Endodermal cell (in vitro differentiated cells): ENCODE measurements at places on chromosomes 2 and 18. TPM values are rescaled to one million over a fixed set of nuclear protein-coding genes. Genes with fewer than 3 reads are reported as not detected.

DNA sequence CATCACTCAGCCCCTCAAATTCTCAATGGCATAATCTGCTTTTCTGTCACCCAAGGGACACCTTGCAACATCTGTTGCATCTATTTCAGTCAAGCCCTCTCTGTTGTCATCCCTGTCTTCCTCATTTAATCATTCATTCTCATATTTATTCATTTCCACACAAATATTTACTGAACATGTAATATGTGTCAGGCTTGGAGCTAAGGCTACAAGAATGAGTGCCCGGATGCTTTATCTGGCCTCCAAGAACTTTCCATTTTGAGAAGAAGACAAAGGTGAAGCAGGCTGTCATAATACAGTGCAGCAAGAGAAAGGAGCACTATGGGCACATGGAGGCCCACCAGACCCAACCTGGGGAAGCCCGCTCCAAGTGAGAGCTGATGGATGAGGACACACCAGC lies 15.6 kb downstream of the IL18RAP start:
- no peak overlapping the region for H3K4me3 ChIP-seq
- H3K27me3 ChIP-seq, result no peaks in the 10 kb centered on the region
- no peak overlapping the region for H3K27ac ChIP-seq
- H3K4me1 ChIP-seq, result peaks cover 3% of the 10 kb centered on the region
- H3K36me3 ChIP-seq, result no peaks in the 10 kb centered on the region
- DNase-seq, result no peak

DNA sequence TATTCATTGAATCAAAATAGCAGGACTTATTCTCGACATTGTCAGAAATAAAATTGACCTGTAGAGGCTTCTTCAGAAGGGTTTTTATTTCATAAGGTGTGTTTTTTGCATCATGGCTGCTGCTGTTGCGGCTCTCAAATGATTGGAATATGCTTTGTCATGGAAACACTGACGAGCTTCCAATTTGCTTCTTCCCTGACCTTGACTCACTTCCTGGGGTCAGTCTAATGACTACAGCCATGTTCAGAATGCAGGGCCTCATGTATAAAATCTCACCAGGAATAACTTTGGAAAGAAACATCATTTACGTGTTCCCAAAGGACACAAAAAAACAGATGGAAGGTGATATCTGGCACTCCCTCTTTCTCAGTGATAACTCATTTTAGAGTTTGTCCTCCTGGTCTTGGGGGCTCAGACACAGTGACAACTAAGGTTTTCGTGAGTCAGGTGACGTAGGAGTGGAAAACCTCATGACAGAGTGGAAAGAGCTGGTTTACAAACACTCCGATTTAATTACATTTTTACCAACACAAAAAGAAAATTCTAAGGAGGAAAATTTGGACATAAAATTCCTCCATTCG lies 467.0 kb upstream of the RAB12 start:
- peaks cover 26% of the 10 kb centered on the region for H3K36me3 ChIP-seq
- H3K4me1 ChIP-seq, result peaks cover 5% of the 10 kb centered on the region
- H3K27me3 ChIP-seq, result no peaks in the 10 kb centered on the region
- no peak overlapping the region for H3K27ac ChIP-seq
- H3K4me3 ChIP-seq, result no peak overlapping the region
- DNase-seq, result no peak

ZNF397 gene
- total RNA-seq, result 40.6 and 44.1 TPM in 2 replicates

GRCh38 chr2:88735853-88736252 lies 44.4 kb downstream of the RPIA start:
- no peak overlapping the region for H3K27ac ChIP-seq
- no peaks in the 10 kb centered on the region for H3K27me3 ChIP-seq
- peaks cover 10% of the 10 kb centered on the region for H3K4me1 ChIP-seq
- no peak overlapping the region for H3K4me3 ChIP-seq
- peaks cover 30% of the 10 kb centered on the region for H3K36me3 ChIP-seq

DNA sequence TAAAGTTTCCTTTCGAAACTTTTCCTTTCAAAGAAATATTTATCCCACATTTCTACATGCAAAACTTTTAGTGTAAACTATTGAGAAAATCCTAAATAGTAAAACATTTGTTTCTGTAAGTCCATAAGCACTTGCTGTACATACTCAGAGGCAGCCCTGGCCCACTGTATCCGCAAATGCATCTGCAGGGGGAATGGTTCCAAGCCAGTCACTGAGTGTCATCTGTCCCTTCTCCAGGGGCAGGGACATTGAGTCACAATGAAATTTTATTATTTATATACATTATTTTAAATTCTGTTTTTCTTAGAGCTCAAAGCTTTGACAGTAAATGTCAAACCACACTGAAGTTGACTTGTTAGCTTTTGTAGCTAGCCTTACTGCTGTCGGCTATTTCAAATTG lies 367.2 kb downstream of the MTX2 start:
- H3K4me1 ChIP-seq, result no peaks in the 10 kb centered on the region
- H3K4me3 ChIP-seq, result no peak overlapping the region
- H3K27me3 ChIP-seq, result peaks cover 82% of the 10 kb centered on the region

- no peaks in the 10 kb centered on the region for H3K36me3 ChIP-seq
- no peak for DNase-seq
Measured at GRCh38 chr2:60857056-60857455, 24.3 kb upstream of the REL start.

DNA sequence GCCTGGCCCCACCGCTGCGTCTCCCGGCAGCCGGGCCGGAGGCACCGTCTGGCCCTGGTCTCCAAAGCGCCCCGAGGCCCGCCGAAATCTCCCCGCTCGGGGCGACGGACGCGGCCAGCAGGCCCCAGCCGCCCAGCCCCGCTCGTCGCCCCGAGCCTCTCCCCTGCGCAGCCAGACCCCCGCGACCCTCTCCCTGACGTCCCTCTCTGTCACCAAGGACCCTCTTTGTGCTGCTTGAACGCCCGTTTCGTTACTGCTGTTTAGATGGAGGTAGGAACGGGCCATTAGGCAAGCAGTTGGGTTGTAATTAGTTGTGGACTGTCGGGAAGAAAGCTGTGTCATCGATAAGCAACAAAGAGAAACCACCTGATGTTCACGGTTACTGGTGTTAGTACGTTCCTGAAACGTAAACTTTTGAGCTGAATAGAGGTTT lies 686 bp downstream of the UBXN4 start:
- H3K27ac ChIP-seq, result peak overlapping the region; percentile 98
- H3K36me3 ChIP-seq, result peaks cover 12% of the 10 kb centered on the region
- no peaks in the 10 kb centered on the region for H3K4me1 ChIP-seq
- peaks cover 3% of the 10 kb centered on the region for H3K27me3 ChIP-seq
- DNase-seq, result no peak

DNA sequence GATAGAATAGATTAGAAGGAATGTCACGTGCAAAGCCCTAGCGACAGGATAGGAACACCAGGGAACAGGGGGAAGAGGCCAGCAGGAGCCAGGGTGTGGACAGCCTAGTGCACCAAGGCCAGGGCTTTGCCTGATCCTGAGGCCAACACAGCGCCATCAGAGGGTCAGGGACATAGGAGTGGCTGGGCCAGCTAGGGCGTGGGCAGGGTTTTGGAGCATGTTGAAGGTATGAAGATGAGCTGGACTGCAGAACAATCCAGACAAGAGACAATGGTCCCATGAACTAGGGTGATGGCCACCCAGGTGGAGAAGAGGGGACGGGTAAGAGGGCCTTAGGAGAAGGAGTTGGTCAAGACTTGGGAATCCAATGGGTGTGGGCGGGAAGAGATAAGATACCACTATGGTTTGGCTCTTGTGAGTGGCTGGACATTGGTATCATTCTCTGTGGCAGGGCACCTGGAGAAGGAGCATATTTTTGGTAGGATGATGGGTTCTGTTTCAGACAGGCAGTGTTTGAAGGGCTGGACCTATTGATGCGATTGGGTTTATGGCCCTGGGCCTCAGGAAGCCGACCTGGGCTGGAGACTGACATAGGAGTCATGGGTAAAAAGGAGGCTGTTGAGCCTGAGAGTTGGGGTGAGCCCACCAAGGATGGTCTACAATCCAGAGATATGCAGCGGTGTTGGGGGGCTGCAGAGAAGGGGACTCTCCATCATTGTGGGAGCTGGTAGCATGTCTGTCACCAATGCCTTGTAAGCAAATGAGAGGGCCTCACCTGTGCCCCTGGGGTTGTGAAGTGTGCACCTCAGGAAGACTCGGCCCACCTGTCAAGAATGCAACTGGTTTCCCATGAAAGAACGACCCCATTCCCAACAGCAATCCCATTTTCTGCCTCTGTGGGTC lies 2.0 kb upstream of the HS1BP3 start:
- H3K27ac ChIP-seq, result no peak overlapping the region
- peaks cover 17% of the 10 kb centered on the region for H3K27me3 ChIP-seq
- H3K4me3 ChIP-seq, result no peak overlapping the region
- no peaks in the 10 kb centered on the region for H3K4me1 ChIP-seq
- DNase-seq, result no peak

- DNase-seq, result no peak
- no peak overlapping the region for H3K4me3 ChIP-seq
- no peak overlapping the region for H3K27ac ChIP-seq
- H3K27me3 ChIP-seq, result no peaks in the 10 kb centered on the region
- no peaks in the 10 kb centered on the region for H3K4me1 ChIP-seq
Measured at GRCh38 chr2:220445429-220446105, 818.1 kb downstream of the SLC4A3 start.

LRATD1 gene
- 2.1 to 9.9 TPM (median 2.6 TPM) in 3 replicates for total RNA-seq

CENPA gene
- total RNA-seq, result 21.5 and 23.1 TPM in 2 replicates

SP140 gene
- total RNA-seq, result 0.32 TPM in 1 of 2 replicates, not detected in the other

COQ10B gene
- 14.4 to 17.5 TPM (median 17.0 TPM) in 3 replicates for total RNA-seq

- H3K27ac ChIP-seq, result no peak overlapping the region
- H3K4me3 ChIP-seq, result no peak overlapping the region
- no peaks in the 10 kb centered on the region for H3K36me3 ChIP-seq
- no peaks in the 10 kb centered on the region for H3K4me1 ChIP-seq
- no peak for DNase-seq
- no peaks in the 10 kb centered on the region for H3K27me3 ChIP-seq
Measured at GRCh38 chr2:208097313-208097712, 27.0 kb downstream of the CRYGD start.

DNA sequence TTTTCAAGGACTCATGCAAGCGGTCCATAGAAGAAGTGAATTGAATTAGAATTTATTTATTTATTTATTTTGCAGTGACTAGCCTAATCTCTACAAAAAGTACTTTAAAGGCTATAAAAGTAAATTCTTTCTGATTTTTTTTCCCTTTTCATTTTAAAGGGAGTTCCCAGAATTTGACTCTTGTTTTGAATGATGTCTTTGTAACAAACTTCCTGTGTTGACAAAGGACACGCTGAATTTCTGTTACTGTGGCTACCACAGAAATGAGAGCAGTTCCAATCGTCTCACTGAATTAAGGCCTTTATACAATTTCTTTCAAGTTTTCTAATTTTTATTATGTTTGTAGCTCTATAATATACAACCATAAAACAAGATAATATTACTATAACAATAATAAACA lies 46.3 kb upstream of the LPIN2 start:
- no peaks in the 10 kb centered on the region for H3K27me3 ChIP-seq
- H3K4me3 ChIP-seq, result no peak overlapping the region

DNA sequence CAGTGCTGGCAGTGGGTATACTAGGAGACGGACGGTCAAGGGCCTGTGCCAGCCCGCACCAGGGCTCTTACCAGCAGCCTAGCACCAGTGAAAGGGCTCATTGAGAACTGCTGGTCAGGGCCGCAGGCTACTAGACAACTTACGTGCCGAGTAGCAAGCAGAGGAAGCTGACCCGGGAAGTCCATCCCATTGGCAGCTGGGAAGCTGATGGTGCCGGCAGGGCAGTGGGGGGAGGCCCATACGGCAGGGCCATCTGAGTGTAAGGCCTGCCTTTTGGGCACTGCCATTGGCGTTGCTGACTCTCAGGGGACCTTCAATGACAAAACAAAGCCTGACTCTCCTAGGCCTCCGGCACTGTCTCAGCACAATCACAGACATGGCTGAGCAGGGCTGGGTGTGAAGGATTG lies 20.6 kb downstream of the EFR3B start:
- no peaks in the 10 kb centered on the region for H3K4me1 ChIP-seq
- no peaks in the 10 kb centered on the region for H3K27me3 ChIP-seq
- no peaks in the 10 kb centered on the region for H3K36me3 ChIP-seq
- no peak overlapping the region for H3K27ac ChIP-seq

DNA sequence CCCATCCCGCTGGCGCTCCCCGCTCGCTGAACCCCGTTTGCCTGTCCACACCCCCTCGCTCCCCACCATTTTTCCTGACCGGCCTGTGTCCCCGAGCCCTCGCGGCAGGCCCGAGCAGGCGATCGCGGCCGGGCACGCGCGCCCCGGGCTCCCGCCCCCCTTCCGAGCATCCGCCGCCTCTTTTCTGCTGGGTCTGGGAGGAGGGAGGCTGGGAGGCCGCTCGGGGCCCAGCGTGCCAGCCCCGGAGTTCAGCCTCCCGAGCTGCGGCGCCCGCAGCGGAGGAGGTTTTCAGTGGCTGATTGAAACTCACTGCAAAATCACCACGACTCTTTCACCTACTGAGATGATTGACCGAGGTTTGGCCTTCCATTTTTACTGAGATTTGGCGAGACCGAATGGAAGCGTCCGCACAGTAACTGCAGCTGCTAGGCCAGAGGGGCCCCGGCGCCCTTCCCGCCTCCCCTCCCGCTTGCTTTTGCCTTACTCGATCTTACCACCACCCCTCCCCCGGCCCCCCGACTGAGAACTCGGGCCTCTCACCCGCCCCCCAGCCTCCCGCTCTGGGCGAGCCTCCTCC lies 4.8 kb downstream of the SOX11 start:
- peaks cover 4% of the 10 kb centered on the region for H3K4me1 ChIP-seq
- H3K36me3 ChIP-seq, result peaks cover 30% of the 10 kb centered on the region
- H3K27ac ChIP-seq, result peak overlapping the region; percentile 67
- no peaks in the 10 kb centered on the region for H3K27me3 ChIP-seq

DNA sequence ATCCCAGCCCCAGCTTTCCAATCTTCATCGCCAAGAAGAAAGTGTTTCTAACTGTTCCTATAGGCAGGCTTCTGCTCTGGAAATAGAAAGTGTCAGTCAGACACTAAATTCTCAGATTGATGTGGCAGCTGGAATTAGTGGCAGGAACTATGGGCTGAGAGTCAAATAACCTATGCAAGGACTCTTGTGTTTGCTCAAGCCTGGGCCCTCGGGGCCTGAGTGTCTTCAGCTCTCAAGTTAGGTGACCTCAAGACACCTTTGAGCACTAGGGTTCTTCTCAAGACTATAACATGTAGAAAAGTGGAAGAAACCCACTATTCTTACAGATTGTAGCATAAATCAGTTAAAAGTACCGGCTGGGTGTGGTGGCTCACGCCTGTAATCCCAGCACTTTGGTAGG lies 694.5 kb downstream of the RNF144A start:
- H3K4me3 ChIP-seq, result no peak overlapping the region
- H3K36me3 ChIP-seq, result no peaks in the 10 kb centered on the region
- no peaks in the 10 kb centered on the region for H3K27me3 ChIP-seq
- DNase-seq, result no peak
- H3K27ac ChIP-seq, result no peak overlapping the region
